PC-3 (cell line): ENCODE measurements at places on chromosomes 11 and 22. TPM values are rescaled to one million over a fixed set of nuclear protein-coding genes. Genes with fewer than 3 reads are reported as not detected.

The SORL1 gene
- total RNA-seq: 53.7 and 74.5 TPM in 2 replicates

DNA sequence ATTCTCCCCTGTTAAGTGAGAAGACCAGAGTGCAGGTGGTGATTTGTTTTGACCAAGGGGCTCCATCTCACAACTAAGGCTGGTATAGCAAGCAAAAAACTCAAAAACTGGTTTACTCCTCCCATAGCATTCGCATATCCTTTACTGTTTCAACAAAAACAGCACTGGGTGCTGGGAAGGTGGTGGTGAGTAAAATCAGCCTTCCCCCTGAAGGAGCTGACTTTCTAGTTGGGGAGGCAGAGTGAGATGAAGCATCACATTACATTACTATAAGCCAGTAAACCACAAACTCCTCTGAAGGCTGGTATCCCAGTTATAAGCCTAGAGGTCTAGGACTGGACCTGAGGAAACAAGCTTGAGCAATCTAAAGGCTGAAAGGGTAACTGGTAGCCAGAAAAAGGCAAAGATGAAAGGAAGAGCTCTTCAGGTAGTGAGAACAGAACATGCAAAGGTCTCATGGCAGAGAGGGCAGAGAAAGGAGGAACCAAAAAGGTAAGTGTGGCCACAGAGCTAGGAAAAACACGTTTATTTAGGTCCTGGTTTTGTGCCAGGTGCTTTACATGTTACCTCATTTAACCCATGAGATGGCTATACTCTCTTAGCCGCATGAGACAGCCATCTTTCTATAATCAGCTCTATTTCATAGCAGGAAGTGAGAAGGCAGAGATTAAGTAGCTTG, 22.3 kb downstream of the TMEM123 start:
- no peak for DNase-seq

The SMC1B gene
- 0.04 TPM in 1 of 2 replicates, not detected in the other for total RNA-seq

GRCh38 chr11:78149646-78150045, 10.2 kb upstream of the ALG8 start:
- DNase-seq: peak; percentile 92

- peak; percentile 29 for DNase-seq
Measured at GRCh38 chr22:20905415-20906386, 11.5 kb upstream of the CRKL start.

- no peak for DNase-seq
Measured at GRCh38 chr11:63369971-63370588, 495 bp downstream of the SLC22A9 start.

The CFAP300 gene
- total RNA-seq: 3.2 and 3.9 TPM in 2 replicates

DNA sequence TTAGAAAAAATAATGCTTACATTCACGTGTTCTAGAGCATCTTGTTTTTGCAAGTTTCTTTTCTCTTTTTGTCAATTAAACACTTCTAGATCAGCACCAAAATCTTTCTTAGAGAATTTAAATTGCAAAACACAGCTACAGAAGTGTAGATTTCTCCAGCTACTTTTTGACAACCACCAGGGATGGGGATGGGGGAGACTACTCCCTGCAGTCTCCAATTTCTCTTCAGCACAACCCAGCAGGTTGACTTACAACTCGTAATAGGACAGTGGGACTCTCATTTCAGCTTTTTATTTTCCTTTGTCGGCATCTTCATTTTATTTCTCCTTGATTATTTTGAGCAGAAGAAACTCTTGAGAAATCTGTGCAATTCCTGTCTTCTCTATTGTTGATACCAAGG, 441.2 kb downstream of the LRRC4C start:
- DNase-seq: no peak

The CNIH2 gene
- 2.2 and 5.2 TPM in 2 replicates for total RNA-seq

The TMPRSS5 gene
- 0.07 and 1.4 TPM in 2 replicates for total RNA-seq

DNA sequence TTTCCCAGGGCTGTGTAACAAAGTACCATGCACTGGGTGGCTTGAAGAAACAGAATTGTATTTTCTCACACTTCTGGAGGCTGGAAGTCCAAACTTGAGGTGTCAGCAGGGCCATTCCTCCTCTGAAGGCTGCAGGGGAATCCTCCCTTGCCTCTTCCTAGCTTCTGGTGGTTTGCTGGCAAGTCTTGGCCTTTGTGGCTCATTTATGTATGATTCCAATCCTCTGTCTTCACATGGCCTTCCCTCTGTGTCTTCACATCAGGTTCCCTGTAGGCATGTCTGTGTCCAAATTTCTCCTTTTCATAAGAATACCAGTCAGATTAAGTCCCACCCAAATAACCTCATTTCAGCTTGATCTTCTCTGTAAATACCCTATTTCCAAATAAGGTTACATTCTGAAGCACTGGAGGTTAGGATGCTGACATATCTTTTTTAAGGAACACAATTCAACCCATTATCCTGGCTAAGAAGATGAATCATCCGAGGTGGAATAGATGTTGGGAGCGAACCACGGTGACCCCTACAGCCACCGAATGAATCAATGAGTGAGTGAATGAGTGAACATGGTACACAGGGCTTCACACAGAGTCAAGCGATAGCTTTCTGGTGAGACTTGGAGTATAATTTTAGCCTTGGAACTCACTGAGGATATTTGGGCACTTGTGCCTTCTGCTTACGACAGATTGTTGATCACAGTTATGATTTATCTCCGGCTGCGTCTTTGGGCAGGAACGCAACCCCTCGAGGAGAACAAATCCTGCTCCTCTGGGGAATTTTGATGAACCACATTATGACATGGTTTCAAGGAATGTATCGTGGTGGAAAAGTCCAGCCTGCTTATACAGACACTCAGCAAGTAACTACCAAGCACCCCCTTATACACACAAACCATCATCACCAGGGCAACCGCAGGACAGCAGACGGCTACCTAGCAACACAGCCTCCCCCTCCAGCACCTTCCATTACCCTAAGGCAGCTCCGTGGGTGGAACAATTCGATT, 34.3 kb upstream of the MICAL2 start:
- DNase-seq: peak; percentile 52

DNA sequence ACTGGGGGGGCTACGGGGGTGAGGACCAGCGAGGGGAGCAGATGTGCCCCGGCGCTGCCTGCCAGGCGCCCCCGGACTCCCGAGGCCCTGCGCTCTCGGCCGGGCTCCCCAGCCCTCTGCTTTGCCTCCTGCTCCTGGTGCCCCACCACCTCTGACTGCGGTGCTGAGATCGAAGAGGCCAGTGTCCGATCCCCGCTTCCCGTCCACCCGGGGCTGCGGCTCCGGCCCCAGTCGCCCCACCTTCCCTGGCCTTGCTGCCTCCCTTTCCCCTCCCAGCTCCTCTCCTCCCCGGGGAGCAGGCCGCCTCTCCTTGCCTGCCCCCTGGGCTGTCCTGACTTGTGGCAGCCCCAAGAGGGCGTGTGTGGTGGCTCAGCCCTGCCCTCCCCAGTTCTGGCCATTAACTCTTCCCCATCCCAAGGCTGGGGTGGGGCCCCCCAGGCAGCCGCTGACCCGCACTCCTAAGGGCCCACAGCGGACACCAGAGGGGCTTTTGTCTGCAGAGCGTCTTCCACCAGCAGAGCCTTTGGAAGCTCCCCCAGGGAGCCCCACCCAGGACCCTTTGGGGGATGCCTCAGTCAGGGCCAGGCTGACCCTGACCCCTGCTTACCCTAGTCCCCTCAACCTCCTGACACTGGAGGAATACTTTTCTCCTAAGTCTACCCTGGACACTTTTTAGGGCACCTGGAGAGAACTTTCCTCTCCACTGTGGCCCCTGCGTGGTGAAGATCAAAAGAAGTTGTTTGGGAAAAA, 16.6 kb downstream of the RTN4RL2 start:
- DNase-seq: peak; percentile 66

DNA sequence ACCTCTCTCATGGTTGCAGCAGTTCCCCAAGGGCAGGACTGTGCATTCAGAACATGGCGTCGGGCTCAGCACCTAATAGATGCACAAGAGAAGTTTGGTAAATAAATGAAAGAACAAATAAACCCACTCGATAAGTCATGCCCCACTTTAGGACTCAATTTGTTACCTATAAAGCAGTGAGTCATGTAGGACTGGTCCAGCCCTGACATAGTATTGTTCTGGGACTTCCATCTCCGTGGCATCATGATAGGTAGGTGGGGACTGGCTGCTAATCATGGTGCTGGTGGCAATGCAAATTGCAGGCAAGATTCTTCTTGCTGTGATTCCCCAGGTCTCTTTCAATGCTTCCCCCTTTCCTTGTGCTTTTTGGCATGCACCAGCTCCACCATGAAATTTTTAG, 118.2 kb upstream of the CSNK2A3 start:
- peak; percentile 2 for DNase-seq

DNA sequence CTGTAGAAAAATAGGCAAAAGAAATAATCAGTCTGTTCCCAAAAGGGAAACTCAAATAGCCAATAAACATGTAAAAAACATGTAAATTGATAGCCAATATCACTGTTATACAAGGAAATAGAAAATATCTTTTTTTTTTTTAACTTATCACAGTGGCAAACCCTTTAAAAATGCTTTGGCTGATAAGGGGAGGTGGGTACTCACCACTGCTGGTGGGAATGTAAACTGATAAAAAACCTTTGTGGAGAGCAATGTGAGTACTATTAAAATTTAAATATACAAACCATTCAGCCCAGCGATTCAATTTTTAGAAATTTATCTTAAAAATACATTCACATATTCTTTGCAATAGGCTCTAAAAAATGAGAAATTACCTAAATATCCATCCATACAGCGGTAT, 3.6 kb downstream of the RPUSD4 start:
- DNase-seq: no peak

- no peak for DNase-seq
Measured at GRCh38 chr11:32341620-32342613, 93.4 kb downstream of the WT1 start.

GRCh38 chr11:114098927-114099326, 39.4 kb downstream of the ZBTB16 start:
- DNase-seq: no peak
